Fibroblast of skin of abdomen (primary cell): ENCODE measurements at places on chromosomes 6 and 20.
A peak's percentile ranks its signal among the peaks of the same experiment; 100 is the strongest.

DNA sequence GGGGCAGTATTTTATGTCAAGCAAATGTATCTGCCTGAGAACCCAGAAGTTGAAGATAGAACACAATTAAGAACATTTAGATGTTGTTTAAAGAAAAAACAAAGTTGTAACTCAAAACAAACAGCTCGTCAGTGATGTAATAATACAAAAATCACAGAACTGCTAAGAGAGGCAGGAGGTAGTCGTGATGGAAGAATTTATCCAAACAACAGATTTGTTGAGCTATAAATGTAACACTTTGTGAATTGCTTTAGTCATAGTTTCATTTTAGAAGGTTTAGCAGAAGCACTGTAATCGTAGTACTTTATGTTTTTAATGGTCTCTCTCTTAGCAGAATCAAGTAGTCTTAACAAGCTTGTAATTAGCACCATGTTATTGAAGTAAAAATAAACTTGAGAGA is 73.6 kb downstream of the SCAF8 start:
- DNase-seq: peak; percentile 14

- DNase-seq: peak; percentile 3
Observed at GRCh38 chr20:57548177-57549058, 12.5 kb upstream of the PCK1 start.

- peak; percentile 29 for DNase-seq
Observed at GRCh38 chr6:79040083-79040482, 38.0 kb downstream of the PHIP start.

- no peak for DNase-seq
Observed at GRCh38 chr20:48406912-48407340, 420.9 kb downstream of the PREX1 start.

DNA sequence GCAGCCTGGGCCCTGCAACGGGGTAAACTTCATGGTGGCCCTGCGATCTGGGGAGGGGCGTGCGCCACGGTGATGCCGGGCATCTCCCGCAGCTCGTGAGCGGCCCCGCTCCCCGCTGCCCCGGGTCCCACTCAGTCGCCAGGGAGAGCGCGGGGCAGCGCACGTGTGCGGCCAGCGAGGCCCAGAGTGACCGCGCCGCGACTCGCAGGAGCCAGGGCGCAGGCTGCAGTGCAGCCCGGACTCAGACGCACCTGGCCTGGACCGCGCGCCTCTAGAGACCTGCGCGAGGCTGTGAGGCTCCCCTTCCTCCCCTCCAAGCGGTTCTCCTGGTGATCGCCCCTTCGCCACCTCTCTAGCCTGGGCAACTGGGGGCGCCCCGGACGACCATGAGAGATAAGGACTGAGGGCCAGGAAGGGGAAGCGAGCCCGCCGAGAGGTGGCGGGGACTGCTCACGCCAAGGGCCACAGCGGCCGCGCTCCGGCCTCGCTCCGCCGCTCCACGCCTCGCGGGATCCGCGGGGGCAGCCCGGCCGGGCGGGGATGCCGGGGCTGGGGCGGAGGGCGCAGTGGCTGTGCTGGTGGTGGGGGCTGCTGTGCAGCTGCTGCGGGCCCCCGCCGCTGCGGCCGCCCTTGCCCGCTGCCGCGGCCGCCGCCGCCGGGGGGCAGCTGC is 652 bp downstream of the BMP6 start:
- DNase-seq: no peak

DNA sequence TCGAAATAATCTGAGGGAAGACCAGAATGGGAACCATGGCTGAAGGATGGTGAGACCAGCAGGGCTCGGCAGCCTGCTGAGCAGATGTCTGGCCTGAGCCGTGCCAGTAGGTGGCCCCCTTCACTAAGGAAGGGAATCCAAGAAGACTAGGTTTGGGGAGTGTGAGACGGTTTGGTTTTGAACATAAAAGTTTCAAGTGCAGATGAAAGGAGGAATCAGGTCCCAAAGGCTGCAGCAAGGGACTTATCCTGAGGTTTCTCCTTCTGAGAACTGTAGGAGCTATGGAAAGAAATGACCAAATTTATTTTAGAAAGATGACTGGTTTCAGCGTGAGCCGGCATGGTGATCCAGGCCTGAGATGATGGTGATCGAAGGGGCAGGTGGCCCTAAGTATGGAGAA is 4.6 kb upstream of the OSER1 start:
- DNase-seq: peak; percentile 62
